ENCODE measurements at places on chromosomes 11 and 22. TPM values are rescaled to one million over a fixed set of nuclear protein-coding genes. Genes with fewer than 3 reads are reported as not detected.

- no peak for DNase-seq
Measured at GRCh38 chr11:35662061-35662648, 420 bp upstream of the TRIM44 start.

GRCh38 chr22:31333641-31334040 is 12.5 kb downstream of the PATZ1 start:
- DNase-seq = no peak

DNA sequence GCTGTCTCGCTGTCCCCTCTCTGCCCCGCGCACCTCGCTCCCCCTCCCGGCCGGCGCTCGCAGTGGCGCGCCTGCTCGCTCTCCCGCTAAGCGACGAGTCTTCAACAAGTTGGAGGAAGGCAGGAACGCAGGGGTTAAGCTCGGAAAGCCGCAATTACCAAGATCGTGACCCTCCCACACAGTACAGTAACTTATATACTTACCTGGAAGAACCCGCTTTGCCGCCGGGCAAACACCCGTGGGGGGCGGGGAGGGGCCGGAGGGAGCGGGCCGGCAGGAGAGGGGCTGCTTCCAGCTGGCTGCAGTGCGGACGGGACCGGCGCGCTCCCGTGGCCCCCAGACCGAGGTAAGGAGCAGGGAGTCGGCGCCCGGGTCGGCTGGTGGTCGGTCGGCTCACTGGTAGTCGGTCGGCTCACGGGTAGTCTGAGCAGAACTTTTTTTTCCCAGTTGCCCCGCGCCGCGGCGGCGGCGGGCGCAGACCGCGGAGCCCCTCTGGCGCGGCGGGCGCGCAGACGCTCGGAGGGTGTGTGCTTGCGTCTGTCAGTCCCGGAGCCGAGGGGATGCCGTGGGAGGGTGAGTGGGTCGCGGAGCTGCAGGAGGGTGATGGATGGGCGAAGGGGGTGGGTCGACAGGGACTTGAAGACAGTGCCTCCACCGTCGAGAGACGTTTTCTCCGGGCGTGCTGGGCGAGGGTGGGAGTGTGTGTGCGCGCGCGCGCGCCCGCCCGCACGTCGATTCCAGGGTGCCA is 101.2 kb upstream of the HSD17B12 start:
- DNase-seq = peak; percentile 58

DNA sequence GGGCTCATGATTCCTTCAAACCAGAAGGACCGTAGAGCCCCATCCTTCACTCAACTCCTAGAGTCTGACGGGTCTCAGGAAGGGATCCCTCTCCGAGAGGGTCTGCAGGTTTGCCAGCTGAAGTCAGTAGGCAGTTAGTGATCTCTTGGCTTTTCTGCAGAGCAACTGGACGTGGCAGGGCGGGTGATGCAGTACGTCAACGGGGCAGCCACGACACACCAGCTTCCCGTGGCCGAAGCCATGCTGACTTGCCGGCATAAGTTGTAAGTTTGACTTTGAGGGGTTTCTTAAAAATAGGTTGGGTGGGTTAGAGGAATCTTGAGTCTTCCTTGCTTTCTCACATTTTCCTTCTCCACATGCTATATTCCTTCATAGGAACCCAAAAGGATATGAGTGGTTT is 33.3 kb upstream of the RAB1B start:
- no peak for DNase-seq

DNA sequence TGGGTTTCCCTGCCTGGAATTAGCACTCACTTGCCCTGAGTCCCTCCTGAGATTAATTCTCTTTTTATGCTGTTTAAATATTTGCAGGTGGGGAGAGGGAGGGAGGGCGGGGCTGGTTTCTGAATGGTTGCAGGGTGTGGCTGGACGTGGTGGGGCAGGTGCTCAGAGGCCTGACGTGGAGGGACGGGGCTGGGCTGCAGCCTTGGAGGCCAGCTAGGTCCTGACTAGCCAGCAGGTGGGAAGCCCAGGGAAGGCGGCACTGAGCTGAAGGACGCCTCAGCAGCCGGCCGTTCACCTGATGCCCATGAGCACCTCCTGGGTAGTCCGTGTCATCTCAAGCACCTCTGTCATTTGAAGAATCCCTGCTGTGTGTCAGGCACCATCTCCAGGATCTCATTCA is 21.3 kb downstream of the SGSM1 start:
- no peak for DNase-seq

GRCh38 chr11:34525098-34525497 is 11.5 kb upstream of the ELF5 start:
- no peak for DNase-seq

- peak; percentile 74 for DNase-seq
Measured at GRCh38 chr22:27801616-27802345, at the start of gene MN1. MN1 (minus strand) TSS chr22:27801756; CDS start chr22:27800543, 1,213 bp downstream.

GRCh38 chr11:134150195-134150903 is 73.4 kb downstream of the NCAPD3 start:
- no peak for DNase-seq

DNA sequence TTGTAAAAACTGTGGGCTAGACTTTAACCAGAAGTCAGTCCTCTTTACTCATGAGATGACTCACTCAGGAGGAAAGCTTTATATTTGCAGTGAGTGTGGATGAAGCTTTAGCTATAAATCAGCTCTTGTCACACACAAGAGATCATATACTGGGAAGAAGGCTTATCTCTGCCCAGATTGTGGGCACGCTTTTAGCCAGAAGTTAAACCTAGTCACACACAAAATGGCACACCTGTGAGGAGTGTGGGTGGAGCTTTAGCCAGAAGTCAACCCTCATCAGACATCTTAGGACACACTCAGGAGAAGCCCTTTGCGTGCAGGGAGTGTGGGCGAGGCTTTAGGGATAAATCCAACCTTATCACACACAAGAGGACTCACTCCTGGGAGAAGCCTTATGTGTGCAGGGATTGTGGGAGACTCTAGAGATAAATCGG is 706.9 kb upstream of the LUZP2 start:
- no peak for DNase-seq

GRCh38 chr22:17964643-17965042 is 59.7 kb downstream of the MICAL3 start:
- DNase-seq = no peak

- no peak for DNase-seq
Measured at GRCh38 chr11:12148882-12149281, 38.5 kb downstream of the MICAL2 start.

DNA sequence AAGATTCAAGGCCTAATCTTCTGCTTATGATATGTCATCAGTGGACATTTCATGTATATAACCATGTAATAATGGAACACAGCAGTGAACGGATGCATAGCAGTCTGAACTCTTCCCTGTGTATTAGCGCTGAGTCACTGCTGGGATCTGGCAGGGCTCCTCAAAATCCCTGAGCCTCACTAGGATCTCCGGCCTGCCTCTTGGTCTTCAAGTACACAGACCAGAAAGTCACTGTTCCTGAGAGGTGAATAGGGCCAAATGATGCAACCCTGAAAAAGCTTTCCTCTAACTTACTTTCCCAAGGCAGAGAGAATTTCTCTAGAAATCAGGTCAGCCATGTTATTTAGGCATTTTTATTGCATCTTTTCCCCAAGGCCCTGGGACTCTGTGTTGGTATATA is 35.0 kb downstream of the POU2AF1 start:
- no peak for DNase-seq

- DNase-seq = no peak
Measured at GRCh38 chr11:134452026-134452837, 40.2 kb upstream of the B3GAT1 start.

- no peak for DNase-seq
Measured at GRCh38 chr11:130101661-130102060, 32.0 kb downstream of the APLP2 start.

- DNase-seq = no peak
Measured at GRCh38 chr11:10192036-10192435, 102.0 kb downstream of the SBF2 start.

GRCh38 chr11:36817336-36817965 is 219.4 kb upstream of the RAG2 start:
- DNase-seq = no peak

DNA sequence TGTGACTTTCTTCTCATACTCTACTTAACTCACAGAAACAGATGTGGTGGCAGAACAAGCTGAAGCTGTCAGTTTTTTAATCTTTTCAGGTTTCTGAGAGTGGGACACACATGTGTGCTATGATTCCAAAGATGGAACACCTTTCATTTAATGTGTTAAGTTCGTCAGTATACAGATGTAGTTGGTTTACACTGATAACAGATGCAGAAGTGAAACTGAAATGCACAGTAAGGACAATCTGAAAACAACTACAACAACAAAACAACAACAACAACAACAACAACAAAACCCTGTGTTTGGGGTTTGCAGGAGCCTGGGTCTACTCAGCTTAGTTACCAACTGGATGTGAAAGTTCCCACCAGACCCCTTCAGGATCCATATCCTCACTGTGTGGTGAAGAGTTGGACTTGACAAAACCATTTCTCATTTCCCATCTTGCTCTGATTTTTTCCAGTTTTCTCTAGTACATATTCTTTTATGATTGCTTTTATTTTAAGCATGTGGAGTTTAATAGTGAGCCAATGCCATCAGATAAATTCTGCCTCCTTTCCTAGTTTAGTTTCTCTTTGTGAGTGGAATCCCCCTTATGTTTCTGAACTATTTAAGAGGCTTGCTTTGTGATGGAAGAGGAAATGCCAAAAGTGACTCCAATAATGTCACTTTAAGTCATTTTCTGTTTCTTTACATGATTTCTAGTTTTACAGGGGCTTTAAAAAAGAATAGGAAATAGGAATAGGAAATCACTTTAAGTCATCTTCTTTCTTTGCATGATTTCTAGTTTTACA is 47.8 kb downstream of the ARHGAP42 start:
- DNase-seq = no peak

DNA sequence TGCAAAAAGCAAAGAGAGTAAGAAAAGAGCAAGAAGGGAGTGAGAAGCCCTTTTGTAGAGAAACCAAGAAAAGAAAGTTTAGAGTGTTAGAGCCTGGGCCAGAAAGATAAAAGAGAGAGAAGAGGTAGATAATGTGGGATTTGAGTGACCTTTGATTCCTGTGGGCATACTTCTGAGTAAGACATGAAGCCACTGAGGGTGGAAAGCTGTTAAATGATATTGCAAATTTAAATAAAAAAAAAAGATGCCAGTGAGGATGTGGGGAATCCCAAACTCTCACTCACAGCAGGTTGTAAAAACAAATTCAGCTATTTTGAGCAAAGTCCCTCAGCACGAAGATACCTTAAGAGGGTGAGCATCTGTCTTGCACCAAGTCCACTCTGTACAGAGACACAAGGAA is 59.4 kb upstream of the TOP3B start:
- DNase-seq = no peak

The HOATZ gene
- total RNA-seq = not detected

The RFPL1 gene
- total RNA-seq = not detected

The OR5B21 gene
- not detected for total RNA-seq

The C11orf87 gene
- not detected for total RNA-seq

The NLRP10 gene
- not detected for total RNA-seq

The SLC22A12 gene
- not detected for total RNA-seq

The SYTL2 gene
- total RNA-seq = 137 TPM

The MMP11 gene
- 6.6 TPM for total RNA-seq

The HTR3B gene
- not detected for total RNA-seq

Measured in SJCRH30 (cell line).